Lung microvascular endothelial cell (primary cell): ENCODE measurements at places on chromosomes 1 and 21. TPM values are rescaled to one million over a fixed set of nuclear protein-coding genes. Genes with fewer than 3 reads are reported as not detected.

- DNase-seq, result peak; percentile 46
These were observed 87.5 kb downstream of the COP1 start for GRCh38 chr1:176119549-176119948.

DNA sequence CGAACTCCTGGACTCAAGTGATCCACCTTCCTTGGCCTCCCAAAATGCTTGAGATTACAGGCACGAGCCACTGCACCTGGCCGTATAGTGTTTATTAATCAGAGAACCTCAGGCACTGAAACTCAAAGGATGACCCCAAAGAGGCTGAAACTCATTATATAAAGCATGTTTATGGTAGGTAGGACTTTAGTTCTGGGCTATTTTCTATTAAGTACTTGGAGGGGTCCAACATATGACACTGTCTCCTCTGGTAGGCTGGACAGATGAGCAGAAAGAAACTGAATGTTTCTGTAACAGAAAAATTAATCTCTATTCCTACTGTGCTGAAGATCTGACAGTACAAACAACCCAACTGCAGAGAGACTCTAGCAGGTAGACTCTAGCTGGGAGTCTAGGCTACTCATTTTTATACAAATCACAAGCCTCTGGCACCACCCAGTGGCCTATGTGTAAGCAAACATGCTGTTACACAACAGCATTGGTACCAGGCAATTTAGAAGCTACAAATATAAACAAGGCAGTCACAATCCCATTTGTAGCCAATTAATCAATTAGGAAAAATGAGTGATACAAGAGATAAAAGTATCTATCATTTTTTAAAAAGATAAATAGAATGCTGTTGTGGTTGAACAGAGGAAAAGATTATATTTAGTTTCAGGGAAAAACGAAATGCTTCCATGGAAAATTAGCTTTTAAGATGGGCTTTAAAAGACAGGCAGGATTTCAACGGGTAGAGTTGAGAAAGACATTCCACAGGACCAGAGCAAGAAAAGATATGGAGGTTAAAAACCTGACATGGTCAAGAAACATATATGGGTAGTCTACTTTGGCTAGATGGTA lies 10.4 kb downstream of the DCAF8 start:
- peak; percentile 77 for DNase-seq

- DNase-seq, result no peak
These were observed 20.2 kb downstream of the PANK4 start for GRCh38 chr1:2506007-2506860.

- no peak for DNase-seq
These were observed 20.9 kb downstream of the PDXK start for GRCh38 chr21:43739621-43740435.

The HFM1 gene
- total RNA-seq, result 0.20 and 0.22 TPM in 2 replicates

DNA sequence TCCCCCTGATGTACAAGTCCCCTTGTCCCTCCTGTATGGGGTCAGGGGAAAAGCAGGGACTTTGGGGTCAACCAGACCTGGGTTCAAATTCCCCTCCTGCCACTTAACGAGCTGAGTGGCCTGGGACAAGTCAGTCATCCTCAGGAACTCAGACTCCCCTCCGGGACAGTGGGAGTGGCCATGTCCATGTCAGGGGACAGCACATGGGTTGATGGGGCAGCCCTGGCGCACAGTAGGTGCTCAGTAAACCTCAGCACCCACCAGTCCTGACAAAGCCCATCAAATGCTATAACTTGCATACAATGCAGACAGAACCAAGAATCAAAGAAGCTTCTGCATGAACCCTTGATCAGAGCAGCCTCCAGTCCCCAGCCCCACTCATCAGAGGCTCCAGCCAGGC lies 30.0 kb downstream of the MATN1 start:
- DNase-seq, result no peak

DNA sequence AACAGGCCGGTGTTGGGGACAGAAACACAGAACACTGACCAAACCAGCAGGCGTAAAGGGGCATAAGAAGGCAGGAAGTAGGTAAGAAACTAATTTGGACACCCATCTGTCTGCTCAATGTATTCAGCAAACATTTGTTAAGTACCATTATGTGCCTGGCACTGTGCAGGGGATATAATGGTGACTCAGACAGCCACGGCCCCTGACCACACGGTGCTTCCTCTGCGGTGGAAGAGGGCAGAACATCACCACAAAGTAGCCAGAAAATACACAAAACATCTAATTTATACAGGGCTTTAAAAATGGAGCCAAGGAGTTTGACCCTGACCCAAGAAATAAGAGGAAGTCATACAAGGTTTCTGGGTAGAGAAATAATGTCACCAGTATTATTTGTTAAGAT lies 12.9 kb downstream of the DNAJC11 start:
- DNase-seq, result peak; percentile 46

The TCHH gene
- total RNA-seq, result under 0.01 and 0.20 TPM in 2 replicates

DNA sequence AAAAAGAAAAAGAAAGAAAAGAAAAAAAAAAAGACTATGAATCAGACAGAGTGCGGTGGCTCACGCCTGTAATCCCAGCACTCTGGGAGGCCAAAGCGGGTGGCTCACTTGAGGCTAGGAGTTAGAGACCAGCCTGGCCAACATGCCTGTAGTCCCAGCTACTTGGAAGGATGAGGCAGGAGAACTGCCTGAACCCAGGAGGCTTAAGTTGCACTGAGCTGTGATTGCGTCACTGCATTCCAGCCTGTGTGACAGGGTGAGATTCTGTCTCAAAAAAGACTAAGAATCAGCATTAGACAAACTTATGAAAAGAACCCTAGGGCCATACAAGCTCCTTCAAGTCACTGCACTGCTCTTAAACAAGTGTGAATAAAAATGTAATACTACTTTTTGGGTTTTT lies 16.9 kb downstream of the PSMB4 start:
- no peak for DNase-seq

The PRR9 gene
- not detected in 2 replicates for total RNA-seq

The MNDA gene
- total RNA-seq, result not detected in 2 replicates

GRCh38 chr1:9321480-9321849 lies 28.8 kb downstream of the SPSB1 start:
- DNase-seq, result peak; percentile 38

DNA sequence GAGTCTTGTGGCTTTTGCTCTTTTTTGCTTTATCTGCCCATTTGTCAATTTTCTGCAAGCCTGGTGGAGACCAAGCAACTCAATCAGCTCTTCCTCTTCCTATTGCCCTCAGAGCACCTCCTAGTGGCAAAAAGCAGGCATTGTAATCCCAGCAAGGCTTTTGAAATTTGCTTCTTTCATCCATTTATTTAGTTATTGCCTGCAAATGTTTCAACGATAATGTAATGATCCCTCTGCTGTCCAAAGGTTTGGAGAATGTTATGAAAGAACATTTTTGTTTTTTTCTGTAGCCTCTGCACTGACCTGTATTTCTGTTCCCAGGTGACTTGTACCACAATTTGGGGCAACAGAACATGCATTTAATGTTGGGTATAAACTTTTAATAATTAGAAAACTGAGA lies 127.8 kb downstream of the GABPA start:
- peak; percentile 40 for DNase-seq

The CYP4A11 gene
- total RNA-seq, result not detected in 2 replicates

DNA sequence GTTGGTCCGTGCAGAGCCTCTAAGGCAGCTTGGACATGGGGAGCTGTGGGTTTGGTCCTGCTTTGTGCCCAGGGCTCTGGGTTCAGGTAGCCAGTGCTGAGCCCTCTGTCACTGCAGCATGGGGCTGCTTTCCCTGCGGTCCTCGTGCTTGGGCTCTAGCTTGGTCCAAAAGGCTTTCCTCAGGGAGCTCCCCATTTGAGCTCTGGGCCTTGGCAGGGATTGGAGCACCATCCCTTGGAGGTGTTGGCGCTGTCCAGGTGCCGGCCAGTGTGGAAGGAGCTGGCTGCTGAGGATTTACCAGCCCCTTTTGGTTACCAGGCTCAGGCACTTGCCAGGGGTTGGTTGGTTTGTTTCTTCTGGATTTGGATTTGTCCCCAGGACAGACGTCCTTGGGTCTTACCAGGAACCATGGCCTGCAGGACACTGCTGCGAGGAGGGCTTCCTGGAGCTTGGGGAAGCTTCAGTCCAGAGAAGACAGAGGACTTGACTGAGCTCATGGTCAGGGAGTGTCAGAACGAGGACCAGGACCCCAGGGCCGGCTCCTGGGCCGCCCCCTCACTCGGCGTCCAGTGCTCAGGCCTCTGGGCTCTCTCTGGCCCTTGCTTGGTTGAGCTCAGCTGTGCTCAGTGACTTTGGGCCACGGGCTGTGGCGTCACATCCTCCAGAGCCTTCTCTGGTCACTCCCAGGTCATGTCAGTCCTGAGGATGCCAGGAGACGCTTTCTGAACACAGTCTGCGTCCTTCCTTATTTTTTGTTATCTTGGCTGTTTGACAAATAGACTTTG lies 224.7 kb downstream of the CAMTA1 start:
- no peak for DNase-seq

The MTARC2 gene
- total RNA-seq, result 8.5 and 16.5 TPM in 2 replicates

DNA sequence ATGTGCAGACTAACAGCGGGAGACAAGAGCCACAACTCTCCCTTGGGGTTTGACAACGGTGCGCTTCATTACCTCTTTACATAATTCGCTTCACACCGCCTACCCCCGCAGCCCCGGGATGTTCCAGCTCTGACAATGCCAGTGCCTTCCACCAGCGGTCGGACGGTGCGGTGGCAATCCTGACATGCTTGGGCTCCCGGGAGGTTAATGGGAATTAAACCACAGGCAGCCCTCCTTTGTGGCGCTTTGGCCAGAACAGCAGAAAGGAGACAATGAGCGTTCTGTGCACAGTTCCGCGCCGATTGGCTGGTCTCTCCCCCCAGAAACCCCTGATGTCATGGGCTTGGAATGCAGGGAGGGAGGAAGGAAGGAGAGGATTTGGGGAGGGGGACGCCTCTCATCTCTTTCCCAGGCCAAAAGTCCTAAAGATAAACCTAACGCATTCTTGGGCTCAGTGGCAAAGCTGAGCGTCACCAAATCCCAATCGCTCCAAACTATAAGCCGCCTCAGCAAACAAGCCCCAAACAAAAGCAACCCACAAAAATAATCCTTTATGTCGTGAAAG lies 1.3 kb downstream of the CNN3 start:
- peak; percentile 84 for DNase-seq

GRCh38 chr21:38303300-38303699 lies 46.5 kb downstream of the KCNJ15 start:
- DNase-seq, result peak; percentile 76

DNA sequence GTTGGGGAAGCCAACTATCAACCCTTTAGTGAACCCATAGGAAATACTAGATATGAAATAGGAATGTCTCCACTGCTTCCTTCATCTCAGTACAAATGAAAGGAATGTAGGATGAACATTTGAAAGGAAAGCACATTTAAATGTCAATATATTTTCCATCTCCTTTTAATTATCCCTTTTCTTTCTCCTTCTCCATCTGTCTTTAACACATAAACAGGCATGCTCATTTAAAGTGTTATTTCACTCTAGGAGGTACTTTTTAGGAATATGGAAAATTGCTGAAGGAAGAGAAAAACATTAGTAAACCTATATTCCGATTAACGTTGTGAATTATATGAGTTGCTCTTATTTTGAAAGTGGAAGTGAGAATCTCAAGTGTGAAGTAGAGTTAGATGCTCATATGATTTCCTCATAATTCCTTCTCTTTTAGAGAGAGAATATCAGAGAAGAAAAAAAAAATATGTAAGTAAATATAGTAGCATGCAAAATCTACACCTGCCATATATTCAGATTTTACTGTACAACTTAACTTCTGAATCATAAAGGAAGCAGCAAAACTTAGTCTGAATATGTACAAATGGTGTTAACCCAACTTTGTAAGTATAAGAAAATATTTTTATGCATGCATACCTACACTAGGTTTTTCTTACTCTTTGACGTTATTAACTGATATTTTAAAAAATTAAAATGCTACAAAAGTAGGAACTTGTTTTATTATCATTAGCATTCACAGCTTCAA lies 406.9 kb upstream of the B3GALT2 start:
- no peak for DNase-seq

DNA sequence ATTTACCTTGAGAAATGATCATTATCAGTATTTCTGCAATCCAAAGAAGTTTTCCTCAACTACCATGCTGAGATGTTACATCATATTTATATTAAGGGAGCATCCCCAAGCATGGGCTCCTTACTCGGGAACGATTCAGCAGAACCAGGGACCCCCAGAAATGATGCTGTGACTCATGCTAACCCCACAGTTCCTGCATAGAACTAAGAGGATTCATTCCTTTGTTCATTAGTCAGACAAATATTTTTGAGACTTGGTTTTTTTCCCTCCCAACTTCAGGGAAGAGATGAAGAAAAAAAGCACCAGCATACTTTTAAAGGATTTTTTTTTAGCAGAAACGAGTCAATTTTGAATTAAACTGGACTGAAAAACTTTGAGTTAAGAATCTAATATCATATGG lies 49.2 kb upstream of the COL24A1 start:
- DNase-seq, result no peak

The FCRL2 gene
- total RNA-seq, result not detected in 2 replicates

- no peak for DNase-seq
These were observed 53.3 kb downstream of the MRPS6 start for GRCh38 chr21:34126691-34127090.

DNA sequence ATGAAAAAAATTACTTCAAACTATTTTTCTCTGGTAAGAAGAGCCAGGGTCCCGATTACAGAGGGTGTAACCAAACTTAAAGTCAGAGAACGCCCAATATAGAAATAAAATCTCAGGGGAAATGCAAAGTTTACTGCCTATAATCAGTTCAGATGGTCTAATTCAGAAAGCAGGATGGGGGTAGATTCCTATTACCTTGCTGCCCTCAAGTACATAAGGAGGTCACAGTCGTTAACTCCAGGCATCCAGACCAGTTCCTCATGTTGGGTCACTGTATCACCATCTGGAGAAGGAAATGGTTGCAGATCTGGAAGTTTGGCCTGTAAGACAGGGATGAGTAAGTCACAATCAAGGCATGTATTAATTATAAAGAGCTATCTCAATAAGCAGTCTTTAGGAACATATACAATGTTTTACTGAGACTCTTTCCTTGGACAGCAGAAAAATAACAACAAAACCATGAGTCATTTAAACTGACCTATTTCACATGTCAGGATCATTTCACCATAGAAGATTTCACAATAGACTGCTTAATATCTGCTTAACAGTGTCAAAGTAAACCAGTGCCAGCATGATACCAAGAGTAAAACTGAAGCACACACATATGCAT lies 179.4 kb downstream of the SLC45A1 start:
- no peak for DNase-seq

The RGS8 gene
- not detected in 2 replicates for total RNA-seq

DNA sequence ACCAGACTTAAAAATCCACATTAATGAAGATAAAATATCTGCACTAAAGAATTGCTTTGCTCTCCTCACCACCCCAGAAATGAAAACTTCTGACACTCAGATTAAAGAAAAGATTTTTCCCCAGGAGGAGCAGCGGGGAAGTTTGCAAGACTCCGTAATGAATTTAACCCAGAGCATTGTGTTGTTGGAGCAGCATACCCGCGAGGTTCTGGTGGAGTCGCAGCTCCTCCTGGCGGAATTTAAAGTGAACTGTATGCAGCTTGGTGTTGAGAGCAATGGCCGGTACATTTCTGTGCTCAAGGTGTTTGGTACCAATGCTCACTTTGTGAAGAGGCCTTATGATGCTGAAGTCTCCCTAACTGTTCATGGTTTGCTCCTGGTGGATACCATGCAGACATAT lies 46.4 kb downstream of the VPS13D start:
- peak; percentile 15 for DNase-seq

The MYOG gene
- not detected in 2 replicates for total RNA-seq

The PDPN gene
- total RNA-seq, result 45.1 and 108 TPM in 2 replicates
